ENCODE measurements at places on chromosomes 6 and 20.
A peak's percentile ranks its signal among the peaks of the same experiment; 100 is the strongest.

GRCh38 chr6:159801935-159802334, 1.9 kb downstream of the PNLDC1 start:
- no peak for DNase-seq

GRCh38 chr6:108001696-108002231, 43.8 kb upstream of the SEC63 start:
- no peak for DNase-seq

DNA sequence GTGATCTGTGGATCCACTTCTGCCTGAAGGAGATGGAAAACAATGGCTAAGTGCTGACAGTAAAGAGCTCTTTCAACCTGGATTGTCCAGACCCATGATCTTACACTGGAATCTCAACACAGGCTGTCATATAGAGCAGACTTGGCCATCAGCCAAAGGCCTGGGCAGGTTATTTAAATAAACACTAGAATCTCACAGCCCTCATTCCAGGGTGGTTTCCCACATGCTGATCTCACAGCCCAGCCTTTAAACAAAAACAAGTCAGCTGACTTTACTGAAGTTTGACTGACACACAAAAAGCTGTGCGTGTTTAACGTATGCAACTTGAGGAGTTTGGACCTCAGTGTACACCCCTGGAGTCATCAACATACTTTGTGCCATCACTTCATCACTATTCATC, 28.4 kb downstream of the SYNDIG1 start:
- no peak for DNase-seq

DNA sequence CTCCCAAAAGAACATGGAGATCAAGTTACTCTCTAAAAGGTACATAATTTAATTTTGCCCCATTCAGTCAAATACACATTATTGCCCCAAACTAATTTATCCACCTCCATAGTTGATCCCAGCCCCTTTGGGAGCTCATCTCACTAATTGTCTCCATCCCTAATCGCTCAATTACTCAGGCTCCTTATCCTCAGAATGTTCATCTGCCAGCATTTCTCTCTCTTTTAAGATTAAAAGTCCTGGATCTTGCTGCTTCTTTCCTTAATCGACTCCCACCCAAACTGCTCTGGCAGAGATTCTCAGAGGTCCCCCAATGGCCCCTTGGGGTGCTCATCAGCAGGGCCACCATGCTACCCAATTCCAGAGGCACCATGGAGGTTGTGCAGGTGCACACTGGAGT, 18.4 kb upstream of the NNAT start:
- DNase-seq, result no peak

GRCh38 chr6:80161434-80161833, 55.0 kb downstream of the BCKDHB start:
- no peak for DNase-seq

GRCh38 chr20:59182401-59183044, 18.9 kb downstream of the ZNF831 start:
- no peak for DNase-seq

GRCh38 chr6:56572788-56573471, 69.8 kb downstream of the DST start:
- no peak for DNase-seq

DNA sequence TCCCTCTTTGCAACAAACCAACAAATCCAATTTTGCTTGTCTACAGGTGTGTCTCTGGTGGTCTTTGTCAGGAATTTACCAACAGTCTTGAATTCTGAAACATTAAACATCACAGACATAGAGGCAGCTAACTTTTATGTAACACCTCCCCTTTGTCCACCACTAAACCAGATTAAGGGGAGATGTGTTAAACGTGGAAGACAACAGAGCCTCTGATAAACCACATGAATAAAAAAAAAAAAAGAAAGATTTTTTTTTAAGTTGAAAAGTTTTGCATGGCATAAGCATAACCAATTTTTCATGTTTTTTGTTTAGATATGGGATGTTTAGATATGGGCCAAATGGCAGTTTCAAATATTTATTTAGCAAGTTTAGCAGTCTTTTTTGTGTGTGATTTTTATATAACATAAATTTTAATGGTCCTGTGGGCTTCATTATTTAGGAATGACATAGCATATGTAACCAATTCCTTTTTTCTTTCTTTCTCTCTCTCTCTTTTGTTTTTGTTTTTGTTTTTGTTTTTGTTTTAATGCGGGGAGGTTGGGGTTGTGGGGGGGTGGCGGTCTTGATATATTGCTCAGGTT, 60.7 kb upstream of the BTN3A2 start:
- no peak for DNase-seq

DNA sequence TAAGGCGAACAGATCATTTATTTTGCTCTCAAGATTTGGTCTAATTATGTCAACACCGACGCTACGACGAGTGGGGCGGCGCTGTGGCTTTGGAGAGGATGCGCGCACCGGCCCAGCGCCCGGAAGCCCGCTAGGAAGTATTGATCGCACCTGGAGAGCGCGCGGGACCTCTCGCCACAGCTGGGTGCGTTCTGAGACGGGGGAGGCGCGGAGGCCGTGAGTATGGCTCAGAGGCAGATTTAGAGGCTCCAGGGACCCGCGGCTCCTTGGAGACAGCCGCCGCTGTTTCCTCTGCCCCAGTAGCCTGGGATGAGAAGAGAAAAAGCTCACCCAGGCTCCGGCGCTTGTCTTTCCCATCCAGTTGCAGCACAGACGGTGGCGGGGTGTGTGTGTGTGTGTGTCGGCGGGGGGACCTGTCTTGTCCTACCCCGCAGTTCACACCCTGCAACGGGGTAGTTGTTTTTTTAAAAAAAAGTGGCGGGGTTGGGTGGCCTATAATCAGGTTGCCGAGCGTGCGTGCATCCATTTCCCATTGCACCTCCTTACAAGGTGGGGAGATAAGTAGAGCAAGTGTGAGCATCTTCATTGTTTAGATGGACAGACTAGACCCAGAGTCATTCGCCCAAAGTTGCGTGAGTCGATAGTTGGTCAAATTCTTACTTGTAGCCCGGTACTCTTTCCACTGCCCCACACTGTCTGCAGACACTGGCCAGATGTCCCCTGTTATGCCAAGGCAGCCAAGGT, 11.2 kb downstream of the TFAP2D start:
- peak; percentile 32 for DNase-seq

GRCh38 chr20:33159713-33160112, 8.2 kb upstream of the BPIFA2 start:
- DNase-seq, result no peak

DNA sequence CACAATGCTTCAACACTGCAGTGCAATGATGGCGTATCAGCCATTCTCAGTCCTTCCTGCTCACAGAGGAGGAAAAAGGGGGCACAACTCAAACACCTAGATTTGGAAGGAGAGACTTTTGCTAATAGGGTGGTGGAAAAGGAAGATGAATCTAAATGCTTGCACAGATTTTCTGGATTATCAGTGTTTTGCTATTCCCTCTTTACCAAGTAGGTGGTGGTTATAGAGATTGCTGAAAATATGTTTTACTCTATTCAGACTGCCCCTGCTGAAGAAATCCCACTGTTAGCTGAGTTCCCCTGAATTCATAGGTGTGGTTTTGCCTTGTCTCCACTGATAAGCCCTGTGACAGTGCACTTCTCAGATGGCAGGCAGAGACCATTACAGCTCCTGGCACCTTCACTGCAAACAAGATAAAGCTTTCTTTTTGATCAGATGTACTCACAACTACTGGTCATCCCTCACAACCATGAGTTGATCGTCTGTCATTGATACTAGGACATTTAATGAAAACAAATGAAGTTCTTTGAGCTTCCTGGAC, 311.4 kb downstream of the KIF16B start:
- no peak for DNase-seq

- no peak for DNase-seq
These were observed 24.1 kb downstream of the CYP39A1 start for GRCh38 chr6:46628498-46628897.

GRCh38 chr6:137638926-137639706, 144.9 kb upstream of the OLIG3 start:
- no peak for DNase-seq

- no peak for DNase-seq
These were observed 5.7 kb downstream of the PRR3 start for GRCh38 chr6:30562470-30563425.

- DNase-seq, result no peak
These were observed 49.6 kb upstream of the PDE7B start for GRCh38 chr6:135801755-135802465.

DNA sequence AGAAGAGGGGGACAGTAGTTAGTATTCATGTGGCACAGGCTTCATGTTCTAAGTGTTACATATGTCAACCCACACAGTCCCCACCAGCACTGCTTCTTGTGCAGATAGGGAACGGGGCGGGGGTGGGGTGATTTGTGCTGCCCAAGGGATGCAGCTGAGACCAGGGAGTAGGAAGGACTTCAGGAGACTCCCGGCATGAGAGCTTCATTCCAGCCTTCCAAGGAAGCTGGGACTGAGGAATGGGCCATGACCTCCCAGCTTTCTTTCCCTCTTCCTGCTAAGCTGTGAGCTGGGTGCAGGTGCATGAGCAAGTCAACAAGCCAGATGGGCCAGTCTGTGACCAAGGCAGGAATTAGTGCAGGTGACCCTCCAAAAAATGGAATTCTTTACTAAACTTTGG, 9.2 kb downstream of the BEND3 start:
- no peak for DNase-seq

DNA sequence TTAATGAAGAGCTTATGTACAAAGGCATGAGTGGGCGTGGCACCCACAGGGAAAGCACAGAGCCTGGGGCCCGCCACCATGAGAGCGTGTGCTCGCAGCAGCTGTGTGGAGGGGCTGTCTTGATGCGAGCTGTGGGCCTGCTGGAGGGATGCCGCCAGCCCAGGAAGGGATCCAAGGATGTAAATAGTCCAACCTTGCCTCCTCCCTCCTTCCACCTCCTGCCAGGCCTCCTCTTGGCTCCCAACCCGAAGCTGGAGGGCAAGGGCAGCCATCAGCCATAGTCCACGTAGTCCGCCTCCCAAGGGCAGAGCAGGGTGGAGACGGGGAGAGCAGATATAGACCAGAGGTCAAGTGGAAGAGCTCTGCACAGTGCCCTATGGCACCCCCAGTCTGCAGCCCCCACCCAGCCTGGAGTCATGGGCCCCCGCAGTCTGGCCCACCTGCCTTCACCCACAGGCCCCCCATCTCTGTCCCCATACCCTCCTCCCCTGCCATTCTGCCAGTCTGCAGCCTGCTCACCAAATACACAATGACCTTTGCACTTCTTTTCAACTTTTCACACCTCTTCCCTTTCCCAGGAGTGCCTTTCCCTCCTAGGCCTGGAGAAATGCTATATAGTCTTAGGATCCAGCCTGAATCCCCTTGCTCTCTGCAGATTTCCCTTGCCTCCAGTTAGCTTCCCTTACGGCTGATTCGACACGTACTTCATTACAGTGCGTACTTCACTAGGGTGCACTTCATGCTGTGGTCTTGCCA, 77.1 kb downstream of the SHLD1 start:
- DNase-seq, result no peak

DNA sequence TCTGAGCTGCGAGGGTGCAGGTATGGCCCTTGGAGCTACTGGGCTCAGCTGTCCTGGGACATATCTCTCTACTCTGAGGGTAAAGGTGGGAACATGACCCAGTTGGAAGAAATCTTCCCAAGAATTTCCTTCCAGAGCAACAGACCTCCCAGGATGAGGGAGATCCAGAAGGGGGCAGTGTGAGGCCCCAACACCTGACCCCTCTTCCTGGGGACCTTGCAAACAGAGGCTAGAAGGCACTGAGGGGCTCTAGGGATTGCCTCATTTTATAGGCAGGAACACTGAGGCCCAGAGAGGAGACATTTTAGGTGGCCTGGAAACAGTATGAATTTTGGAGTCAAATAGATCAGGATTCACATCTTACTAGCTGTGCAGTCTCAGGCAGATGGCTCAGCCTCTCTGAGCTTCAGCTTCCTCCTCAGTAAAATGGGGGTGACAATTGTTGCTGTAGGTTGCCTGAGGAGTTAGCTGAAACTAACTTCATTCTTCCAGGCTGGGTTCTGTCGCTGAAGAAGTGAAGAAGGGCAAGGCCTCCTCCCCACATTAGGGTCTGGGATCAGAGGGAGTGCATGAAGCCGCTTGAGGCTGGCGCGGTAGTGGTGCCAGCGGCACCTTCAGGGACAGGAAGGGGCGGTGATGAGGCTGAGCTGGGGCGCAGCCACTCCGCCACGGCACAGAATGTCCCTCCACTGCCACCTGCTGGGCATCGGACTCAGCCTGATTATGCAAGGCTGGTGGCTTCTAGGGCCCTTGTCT, 11.4 kb downstream of the KCNK17 start:
- peak; percentile 94 for DNase-seq

DNA sequence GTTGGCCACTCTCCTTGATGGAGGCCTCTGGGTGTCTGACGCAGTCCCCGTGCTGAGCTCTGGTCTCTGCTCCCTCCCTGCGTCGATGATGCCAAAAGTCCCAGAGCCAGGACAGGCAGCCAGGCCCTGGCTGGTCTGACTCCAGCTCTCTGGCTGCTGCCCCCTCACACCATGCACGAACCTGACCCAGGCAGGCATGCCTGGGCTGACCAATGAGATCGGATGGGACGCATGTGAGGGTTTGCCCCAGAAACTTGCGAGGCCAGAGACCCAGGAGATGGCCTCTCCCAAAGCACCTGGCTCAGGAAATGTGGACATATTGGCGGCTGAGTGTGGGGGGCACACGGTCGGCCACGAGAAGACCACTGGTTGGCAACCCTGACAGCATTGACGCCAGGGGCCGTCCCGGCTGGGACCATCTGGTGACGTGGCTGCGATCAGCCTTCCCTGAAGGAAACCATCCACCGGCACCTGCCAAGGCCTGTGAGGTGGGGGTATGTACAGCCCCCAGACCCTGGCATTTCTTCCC, 51.2 kb upstream of the FRMD1 start:
- no peak for DNase-seq

DNA sequence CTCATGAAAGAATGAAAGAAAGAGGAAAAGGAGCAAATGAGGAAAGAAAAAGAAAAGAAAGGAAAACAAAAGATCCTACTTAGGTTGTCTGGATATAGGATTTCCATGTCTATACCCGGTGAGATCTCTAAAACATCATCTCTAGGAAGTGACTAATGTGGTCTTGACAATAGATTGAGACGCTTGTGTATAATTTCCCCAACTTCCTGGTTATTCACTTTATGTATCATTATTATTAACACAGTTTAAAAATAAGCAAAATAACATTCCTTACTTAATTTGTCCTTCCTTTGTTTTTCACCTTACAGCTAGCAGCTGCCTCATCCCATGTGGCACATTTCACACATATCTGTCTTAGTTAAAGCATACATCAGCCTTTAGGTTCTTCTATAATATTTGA, 27.0 kb downstream of the LAMA4 start:
- DNase-seq, result no peak

GRCh38 chr6:71194724-71195123, 93.9 kb upstream of the OGFRL1 start:
- no peak for DNase-seq

- no peak for DNase-seq
These were observed 114.1 kb downstream of the GRM4 start for GRCh38 chr6:34031625-34032383.
